ENCODE measurements at places on chromosomes 3 and 15.
A peak's percentile ranks its signal among the peaks of the same experiment; 100 is the strongest.

GRCh38 chr3:116007000-116007399 is 383.7 kb downstream of the GAP43 start:
- no peak for DNase-seq

GRCh38 chr3:156207802-156208685 is 87.7 kb downstream of the KCNAB1 start:
- no peak for DNase-seq

DNA sequence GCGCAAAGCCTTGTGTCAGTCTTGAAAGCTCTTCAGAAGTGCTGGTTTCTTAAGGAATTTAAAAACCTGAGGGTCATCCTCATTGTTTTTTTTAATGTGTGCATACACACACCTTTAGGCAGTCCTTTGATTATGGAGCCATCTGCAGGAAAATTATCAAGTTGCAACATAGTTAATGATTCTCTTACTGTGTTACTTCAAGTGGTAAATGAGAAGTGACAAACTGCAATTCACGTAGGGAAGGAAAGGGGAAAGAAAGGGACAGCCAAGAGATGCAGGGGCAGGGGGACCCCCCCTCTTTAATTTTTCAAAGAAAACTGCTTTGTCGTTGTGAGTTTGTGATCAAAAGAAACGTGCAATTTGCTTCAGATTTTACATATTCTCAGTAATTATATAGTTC is 162.4 kb upstream of the CGNL1 start:
- DNase-seq: no peak

GRCh38 chr15:95259965-95260364 is 1028.6 kb downstream of the MCTP2 start:
- no peak for DNase-seq

DNA sequence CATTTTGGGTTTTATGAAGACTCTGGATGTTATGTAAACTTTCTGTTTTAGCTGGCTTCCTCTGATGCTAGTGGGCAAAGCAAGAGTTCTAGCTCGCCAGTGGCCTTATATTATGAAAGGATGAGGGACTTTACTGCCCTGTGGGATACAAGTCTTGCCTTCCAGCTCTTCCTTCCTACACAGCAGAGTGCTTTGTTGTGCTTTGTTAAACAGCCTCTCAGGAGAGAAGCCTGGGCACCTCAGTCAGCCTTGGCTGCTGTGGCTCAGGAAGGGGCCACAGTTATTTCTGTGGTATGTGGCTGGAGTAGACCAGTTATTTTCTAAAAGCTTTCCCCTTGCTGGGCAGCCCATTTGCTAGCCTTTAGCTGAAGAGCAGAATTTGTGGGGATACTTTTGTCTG is 69.5 kb upstream of the SUCLG2 start:
- DNase-seq: no peak

- no peak for DNase-seq
Measured at GRCh38 chr15:74997141-74997540, 1.8 kb downstream of the SCAMP5 start.

- DNase-seq: no peak
Measured at GRCh38 chr3:34675383-34676120, 877.1 kb downstream of the PDCD6IP start.

GRCh38 chr15:41773729-41774061 is 589 bp upstream of the MAPKBP1 start:
- DNase-seq: no peak

DNA sequence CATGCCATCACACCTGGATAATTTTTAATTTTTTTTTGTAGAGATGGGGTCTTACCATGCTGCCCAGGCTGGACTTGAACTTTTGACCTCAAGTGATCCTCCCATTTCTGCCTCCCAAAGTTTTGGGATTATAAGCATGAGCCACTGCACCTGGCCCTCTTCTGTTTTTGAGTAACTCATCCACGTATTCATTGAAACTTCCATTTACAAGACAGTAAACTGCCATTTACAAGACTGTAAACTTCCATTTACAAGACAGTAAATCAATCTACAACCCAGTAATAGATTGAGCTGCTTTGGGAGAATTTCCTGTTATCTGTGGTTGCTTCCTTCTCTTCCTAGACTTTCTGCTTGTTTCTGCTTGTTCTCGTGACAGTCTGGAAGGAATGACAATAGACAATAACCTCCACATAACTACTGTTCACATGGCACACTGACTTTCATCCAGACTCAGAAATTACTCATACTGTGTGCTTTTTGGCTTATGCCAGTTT is 114.7 kb upstream of the CCNL1 start:
- DNase-seq: no peak

DNA sequence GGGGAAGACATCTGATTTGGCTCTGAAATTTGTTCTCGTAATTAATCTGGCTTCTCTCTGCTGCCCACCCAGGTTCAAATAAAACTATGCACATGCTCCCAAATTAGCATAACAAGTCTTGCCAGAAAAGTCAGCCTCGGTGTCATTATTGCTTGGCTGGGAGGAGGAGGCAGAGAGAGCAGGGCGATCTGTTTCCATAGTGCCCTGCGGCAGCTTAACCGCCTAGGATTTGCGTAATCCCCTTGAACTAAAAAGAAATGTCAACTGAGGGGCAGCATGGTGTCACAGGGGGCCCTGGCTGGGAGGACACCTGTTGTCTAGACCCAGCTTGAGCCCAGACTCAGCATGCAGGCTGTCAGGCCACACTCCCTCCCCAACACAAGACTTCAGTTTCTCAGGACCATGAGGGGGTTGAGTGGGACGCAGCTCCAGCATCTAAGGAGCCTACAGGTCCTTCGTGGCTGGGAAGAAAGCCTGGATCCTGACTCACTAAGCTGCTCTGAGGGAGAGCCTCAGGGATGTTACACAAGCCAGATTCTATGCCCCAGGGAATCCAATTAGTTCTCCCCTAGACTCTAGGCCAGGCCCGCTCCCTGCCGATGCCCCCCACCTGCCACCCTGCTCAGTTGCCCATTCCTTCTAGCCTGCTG is 17.3 kb downstream of the MRPS11 start:
- DNase-seq: peak; percentile 29

- no peak for DNase-seq
Measured at GRCh38 chr15:77021088-77021481, 26.2 kb downstream of the PSTPIP1 start.

DNA sequence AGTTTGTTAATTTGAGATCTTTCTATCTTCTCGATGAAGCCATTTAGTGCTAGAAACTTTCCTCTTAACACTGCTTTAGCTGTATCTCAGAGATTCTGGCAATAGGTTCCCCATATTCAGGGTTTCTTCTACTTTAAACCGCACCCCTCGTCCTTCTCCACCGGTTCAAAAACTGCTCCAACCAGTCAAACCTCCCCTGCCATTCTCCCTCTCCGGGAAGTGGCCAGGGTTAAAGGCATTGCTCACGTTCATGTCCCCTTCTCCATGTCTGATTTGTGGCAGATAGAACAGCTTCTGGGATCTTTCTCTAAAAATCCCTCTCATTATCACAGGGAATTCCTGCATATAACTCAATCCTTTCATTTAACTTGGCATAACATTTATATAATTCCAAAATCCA is 14.4 kb downstream of the ALDH1L1 start:
- DNase-seq: no peak

DNA sequence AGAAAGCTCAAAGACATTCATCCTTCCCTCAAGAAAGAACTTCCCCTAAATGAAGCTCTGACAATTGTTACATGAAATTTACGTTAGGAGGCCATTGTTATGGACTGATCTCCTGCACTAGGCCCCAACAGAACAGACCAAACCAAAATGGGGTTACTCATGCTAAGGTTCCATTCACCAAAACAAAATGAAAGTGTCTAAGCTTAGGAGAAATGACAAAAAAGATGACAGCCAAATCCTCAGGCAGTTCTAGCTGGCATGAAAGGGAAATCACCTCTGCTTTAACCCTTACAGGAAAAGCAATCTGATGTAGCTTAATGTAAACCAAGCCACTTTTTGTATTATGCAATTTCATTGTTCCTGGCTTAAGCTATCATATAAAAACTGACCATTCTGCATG is 271.2 kb downstream of the MAGI1 start:
- DNase-seq: no peak

DNA sequence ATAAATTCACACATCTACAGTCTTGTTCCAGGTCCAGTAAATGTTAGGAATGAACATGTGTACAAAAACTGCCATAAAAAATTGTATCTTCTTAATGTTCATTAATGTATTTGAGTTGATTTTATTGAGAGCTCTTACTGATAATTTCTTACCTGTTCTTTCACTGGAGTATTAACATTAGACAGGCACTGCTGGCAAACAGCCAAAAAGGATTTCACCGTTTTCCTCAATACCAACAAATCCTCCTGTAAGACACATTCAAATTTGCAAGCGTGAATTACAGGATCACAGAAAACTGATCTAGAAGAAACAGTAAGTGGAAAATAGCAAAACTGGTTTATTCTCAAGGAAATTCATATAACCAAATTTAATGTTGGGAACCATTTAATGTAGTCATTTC is 127.4 kb downstream of the PCCB start:
- no peak for DNase-seq

DNA sequence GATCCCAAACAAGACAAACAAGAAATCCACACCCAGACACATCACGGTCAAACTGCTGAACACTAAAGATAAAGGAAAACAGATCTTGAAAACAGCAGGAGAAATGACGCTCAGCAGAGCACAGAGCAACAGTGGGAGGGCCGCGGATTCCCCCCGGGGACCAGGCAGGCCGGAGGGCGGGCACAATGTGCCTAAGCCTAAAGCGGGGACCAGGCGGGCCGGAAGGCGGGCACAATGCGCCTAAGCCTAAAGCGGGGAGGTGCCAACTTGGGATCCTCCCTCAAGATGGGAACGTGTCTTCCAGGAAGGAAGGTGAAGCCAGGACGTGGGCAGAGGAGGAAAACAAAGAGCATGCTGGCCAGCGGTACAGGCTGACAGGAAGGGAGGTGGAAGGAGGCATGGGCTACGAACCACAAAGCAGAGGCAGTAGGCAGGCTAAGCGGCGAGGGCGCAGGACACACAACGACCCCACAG is 31.1 kb downstream of the CYFIP1 start:
- DNase-seq: no peak

Measured in GOT3 (cell line).